ENCODE measurements at places on chromosomes 4 and X.
A peak's percentile ranks its signal among the peaks of the same experiment; 100 is the strongest.

- no peak for DNase-seq
These were observed 33.3 kb downstream of the CORIN start for GRCh38 chr4:47804598-47804997.

DNA sequence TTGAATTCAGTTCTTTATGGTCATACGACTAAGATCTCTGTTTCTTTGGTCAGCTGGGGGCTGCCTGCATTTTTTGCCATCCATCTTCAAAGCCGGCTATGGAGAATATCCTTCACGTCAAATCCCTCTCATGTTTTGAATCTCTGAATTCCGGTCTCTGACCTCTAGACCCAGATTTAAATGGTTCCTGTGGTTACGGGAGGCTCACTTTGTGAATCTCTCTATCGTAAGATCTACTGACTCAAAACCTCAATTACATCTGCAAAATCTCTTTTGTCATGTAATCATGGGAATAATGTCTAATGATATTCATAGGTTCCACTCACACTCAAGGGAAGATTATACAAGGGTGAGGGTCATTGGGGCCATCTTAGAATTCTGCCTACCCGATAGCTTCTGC lies 5.7 kb upstream of the MPC1L start:
- no peak for DNase-seq

DNA sequence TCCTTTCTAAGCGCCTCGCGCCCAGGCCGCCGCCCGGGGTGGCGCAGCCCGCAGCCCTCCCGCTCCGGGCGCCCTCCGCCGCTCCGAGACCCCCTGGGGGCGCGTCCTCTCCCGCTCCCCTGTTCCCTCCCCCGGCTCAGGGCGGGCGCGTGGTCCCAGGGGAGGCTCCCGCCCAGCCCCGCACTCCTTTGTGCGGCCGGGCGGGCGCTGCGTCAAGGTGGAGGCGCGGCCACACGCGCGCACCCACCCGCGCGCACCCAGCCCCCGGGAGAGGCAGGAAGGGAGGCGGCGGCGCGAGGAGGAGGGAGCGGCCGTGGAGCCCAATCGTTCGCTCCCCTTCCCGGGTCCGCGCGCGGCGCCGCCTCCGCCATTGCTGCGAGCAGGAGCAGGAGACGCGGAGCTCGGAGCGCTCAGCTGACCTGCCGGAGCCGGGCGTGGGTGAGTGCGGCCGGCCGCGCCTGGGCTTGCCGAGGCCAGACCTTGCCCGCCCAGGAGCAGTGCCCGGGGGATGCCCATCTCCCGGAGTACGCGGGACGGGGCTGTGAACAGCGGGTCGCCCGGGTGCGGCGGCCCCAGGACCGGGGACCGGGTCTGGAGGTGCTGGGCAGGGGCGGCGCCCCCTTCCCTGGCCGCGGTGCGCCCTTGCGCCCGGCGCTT lies at the start of gene NSG1:
Gene NSG1, plus strand, starts transcription at position 367 of the 657 bp plus-strand sequence. CDS start 528 bp downstream, outside the sequence.
- DNase-seq = peak; percentile 49

DNA sequence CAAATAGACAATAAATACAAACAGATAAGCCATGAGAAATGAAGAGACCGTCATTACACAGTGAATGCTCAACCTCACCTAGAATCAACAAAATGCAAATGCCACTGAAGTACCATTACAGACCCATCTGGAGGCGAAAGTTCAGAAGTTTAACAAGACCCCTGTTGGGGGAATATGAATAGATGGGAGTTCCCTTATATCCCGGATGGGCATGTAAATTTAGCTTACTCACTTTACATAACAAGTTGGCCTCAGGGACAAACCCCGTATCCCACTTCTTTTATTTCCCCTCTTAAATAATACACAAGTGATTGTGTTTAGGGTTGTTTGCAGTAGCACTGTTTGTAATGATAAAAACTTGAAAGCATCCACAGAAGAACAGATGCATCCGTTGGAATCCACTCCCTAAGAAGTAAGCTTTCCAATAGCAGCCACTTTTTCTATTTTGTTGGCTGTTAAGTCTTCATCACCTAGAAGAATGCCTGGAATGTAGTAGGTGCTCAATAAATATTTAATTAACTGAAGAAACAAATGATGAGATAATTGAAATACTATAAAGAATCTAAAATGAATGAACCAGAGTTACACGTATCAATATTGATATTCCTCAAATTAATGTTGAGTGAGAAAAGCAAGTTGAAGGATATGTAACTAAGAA lies 1076.3 kb upstream of the TENM3 start:
- no peak for DNase-seq

DNA sequence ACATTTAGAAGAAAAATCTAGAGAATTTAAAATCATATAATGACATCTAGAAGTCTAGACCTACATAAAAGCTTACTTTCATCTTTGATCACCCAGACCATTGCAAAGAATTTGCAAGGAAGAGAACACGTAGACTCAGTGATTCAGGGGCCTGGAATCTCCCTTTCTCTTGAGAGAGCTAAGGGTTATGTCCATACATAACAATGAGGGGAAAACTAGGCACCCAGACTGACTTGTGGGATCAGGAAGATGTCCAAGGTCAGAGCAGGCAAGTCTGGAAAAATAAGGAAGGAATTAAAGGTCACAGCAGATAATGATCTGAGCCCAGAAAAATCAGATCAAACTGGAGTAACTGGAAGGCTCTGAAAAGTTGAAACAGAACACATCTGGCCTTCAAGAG lies 198.4 kb upstream of the SFRP2 start:
- DNase-seq = no peak

- peak; percentile 66 for DNase-seq
These were observed at the start of gene LPAR4 for GRCh38 chrX:78747489-78747888. Gene LPAR4, plus strand, starts transcription at chrX:78747720. Its CDS starts 7,150 bp downstream, at chrX:78754870.

DNA sequence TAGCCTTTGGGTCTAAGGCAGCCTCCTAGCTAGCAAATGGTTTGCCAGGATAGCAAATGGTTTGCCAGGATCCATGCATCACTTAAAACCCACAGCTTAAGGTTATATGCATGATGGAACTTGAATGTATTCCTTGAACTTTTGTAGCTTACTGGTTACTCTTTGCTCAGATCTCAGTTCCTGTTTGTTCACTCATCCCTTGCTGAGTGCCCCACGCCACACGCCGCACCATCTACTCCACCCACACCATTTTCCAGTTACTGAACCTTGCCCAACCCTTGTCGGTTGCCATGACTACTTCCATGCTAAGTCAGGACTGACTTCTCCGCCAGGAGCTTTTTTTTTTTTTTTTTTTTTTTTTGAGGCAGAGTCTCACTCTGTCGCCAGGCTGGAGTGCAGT lies 29.5 kb upstream of the XIAP start:
- no peak for DNase-seq

- DNase-seq = no peak
These were observed 28.9 kb downstream of the AFF1 start for GRCh38 chr4:86963697-86964096.

GRCh38 chrX:9902656-9903055 lies 64.5 kb upstream of the CLDN34 start:
- DNase-seq = peak; percentile 45

- DNase-seq = peak; percentile 64
These were observed 6.0 kb downstream of the FRG2 start for GRCh38 chr4:190020790-190021717.

GRCh38 chr4:8538076-8538702 lies 42.0 kb upstream of the GPR78 start:
- DNase-seq = peak; percentile 5

GRCh38 chr4:16669036-16669435 lies 229.4 kb downstream of the LDB2 start:
- no peak for DNase-seq

GRCh38 chr4:1209821-1210220 lies 37.4 kb upstream of the SPON2 start:
- peak; percentile 91 for DNase-seq

- DNase-seq = no peak
These were observed 340.1 kb downstream of the GPAT3 start for GRCh38 chr4:83876047-83876446.

DNA sequence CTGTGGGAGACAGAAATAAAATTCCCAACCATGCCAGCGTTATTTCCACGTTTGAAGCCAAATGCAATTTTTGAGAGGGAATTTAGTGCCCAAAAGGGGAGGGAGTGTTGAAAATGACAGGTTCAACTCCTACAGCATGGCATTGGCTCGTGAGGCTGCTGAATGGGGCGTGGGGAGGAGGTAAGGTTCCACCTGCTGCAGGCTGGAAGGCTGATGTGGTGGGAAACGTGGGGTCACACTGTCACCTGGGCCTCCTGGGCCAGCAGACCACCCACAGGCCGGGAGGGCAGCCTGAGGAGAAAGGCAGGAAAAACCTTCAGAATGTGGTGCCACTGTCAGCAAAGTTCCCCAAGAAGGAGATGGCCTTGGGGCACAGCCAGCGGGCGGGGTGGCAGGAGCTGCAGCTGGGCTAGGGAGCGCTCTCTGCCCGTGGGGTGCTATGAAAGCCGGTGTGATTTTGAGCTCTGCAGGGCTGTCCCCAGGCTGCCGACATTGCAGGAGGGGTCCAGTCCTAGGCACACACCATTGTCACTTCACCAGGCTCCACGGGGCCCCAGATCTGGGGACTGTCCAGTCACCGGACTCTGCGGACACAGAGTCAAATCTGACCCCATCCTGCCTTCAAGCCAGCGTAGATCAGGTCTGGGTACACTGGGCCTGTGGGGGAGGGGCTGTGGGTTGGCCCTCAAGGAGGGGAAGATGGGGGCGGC lies 19.6 kb downstream of the MSANTD1 start:
- DNase-seq = no peak

DNA sequence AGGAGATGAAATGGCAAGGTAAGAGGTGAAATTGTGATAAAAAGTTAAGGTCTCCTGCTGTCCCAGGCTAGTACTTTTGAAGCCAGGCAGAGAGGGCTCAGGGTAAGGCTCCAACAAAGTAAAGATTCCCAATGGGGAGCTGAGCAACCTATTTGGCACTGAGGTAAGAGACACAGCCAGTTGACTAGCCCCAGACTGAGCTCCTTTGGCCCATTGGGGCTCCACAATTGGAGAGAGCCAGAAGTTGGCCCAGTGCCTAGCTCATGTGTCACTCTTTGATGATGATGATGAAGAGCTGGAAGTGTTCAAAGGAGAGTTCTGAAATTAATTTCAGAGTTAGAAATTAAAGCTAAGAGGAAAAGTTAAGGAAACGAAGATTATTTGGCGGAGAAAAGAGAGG lies 94.6 kb downstream of the RLIM start:
- DNase-seq = no peak

DNA sequence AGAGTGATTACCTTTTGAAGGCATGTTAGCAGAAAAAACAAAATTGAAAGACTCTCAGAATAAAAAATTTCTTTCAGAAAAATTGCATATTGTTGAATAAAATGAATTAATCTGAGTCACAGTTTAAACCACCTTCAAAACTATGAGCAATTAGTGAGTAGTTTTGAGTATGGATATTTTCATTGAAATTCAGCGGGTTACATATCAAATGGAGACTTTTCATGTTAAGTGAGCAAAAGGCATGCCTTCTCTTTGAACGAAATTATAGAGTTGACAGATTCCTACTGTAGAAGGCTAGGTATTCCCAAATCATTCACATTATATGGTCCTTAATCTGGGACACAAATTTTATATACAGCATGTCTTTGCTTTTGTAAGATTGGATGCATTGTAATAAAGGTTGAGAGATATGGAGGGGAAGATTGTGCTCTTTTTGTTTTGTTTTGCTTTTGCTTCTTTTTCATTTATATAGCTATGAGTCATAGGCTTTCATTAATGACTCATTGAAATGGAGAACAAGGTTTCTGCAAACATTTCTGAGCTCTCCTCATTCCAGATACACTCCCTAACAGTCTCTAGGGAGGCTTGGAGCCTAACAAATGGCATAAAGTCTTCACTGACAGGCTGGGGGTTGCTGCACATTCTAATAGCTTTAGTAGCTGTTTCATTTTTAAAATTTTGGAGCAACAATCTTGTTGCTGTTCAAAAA lies 21.6 kb downstream of the PCDH18 start:
- no peak for DNase-seq

- no peak for DNase-seq
These were observed 2731.9 kb downstream of the ARAP2 start for GRCh38 chr4:33512397-33512796.

GRCh38 chrX:110846071-110846470 lies 50.5 kb upstream of the CHRDL1 start:
- no peak for DNase-seq

- DNase-seq = no peak
These were observed 86.0 kb upstream of the PGRMC2 start for GRCh38 chr4:128373628-128374027.

GRCh38 chr4:29262986-29263385 lies 1457.2 kb upstream of the PCDH7 start:
- no peak for DNase-seq

- DNase-seq = no peak
These were observed 33.1 kb downstream of the ENPEP start for GRCh38 chr4:110508827-110509710.

- DNase-seq = peak; percentile 45
These were observed 66.0 kb upstream of the GEMIN8 start for GRCh38 chrX:14095702-14096101.

- DNase-seq = no peak
These were observed 28.5 kb downstream of the SASH3 start for GRCh38 chrX:129808158-129808828.

GRCh38 chrX:107744868-107745267 lies 30.7 kb downstream of the TSC22D3 start:
- no peak for DNase-seq

GRCh38 chr4:140094438-140095420 lies 59.3 kb downstream of the MAML3 start:
- DNase-seq = peak; percentile 68

GRCh38 chr4:38500433-38500832 lies 163.6 kb upstream of the KLF3 start:
- no peak for DNase-seq

- no peak for DNase-seq
These were observed 8.7 kb upstream of the PPP3CA start for GRCh38 chr4:101355767-101356702.

GRCh38 chr4:148061795-148062194 lies 329.9 kb downstream of the ARHGAP10 start:
- DNase-seq = no peak

- no peak for DNase-seq
These were observed 69.4 kb upstream of the HGFAC start for GRCh38 chr4:3372264-3372932.

GRCh38 chrX:51148848-51149247 lies 183.8 kb upstream of the NUDT10 start:
- peak; percentile 27 for DNase-seq

GRCh38 chr4:182434720-182435119 lies 191.5 kb downstream of the TENM3 start:
- no peak for DNase-seq

- peak; percentile 56 for DNase-seq
These were observed 22.7 kb downstream of the PSAPL1 start for GRCh38 chr4:7411896-7412553.

- no peak for DNase-seq
These were observed at the start of gene PPP1R3F for GRCh38 chrX:49269767-49270248. Gene PPP1R3F, plus strand, starts transcription at chrX:49269793. Its CDS starts 77 bp downstream, at chrX:49269870.
